ENCODE measurements at places on chromosomes 2 and 18.

- no peak for DNase-seq
Measured at GRCh38 chr18:24504401-24504800, 44.0 kb downstream of the HRH4 start.

- DNase-seq, result no peak
Measured at GRCh38 chr2:131431336-131431735, 44.6 kb upstream of the TUBA3D start.

DNA sequence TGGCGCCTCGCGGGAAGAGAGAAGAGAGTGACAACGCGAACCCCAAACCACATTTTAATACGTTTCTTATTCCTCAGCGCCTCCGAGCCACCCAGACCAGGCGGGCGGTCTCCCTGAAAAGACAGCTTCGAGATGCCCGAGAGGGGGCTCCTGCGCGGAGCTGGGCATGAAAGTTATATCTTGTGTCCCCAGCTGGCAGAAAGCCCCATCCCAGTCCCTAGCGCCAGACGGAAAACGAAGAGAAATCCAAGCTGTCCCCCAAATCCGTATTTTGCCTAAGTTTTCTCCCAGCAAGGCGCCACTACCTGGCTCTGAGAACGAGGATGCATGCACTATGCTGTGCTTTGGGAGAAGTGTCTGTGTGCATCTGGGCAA, 797 bp downstream of the NXPH2 start:
- DNase-seq, result no peak

DNA sequence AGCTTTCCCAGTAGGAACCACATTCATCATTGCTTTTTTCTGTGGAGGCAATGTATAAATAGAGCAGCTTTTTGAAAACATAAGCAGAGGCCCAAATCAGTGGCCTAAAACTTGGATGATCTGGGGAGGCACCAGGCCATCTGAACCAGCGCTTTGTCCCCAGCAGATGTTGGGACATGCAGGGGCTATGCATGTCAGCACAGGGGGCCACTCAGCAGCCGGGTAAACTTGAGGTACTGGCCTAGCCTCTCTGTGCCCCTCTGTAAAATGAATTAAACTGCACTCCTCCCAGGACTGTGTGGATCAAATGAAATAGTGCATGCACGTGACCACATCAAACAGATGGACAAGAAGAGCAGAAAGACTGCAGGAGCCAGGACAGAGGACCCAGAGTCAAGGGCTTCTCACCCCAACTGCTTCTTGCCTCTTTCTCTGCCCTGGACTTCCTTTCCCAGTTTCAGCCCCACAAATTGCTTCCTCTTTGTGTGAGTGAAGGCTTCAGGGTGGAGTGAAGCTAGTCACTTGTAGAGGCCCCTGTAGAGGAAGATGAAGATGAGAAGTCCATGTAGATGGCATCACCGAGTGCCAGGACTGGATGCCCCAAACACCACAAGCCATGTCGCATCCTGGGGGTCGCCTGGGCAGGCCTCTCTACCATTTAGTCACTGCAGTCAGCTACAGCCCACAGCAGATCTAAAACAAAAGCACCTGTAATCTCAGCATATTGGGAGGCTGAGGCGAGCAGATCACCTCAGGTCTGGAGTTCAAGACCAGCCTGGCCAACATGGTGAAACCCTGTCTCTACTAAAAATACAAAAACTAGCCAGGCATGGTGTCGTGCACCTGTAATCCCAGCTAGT, 53.2 kb downstream of the IMPA2 start:
- no peak for DNase-seq

GRCh38 chr2:127157651-127158485, 50.9 kb upstream of the BIN1 start:
- DNase-seq, result no peak

DNA sequence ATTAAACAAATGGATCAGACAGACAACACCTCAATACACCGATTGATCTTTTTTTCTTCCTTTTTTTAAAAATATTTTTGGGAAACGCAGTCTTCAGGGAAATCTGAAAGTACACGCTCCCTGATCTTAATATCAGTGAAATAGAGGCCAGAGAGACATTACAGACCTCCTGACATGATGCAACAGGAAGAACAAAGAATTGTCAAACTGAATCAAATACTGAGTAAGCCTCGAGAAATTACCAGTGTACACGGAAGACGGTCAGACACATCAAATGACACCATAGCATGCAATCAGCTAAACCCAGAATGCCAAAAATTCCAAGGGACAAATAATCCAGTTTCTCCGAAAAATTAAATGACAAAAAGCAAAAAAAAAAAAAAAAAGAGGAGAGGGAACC, 80.2 kb upstream of the NFU1 start:
- DNase-seq, result no peak

All from activated T-cell treated with anti-CD3 and anti-CD28 coated beads for 4 hours (primary cell).